Iris pigment epithelial cell (primary cell): ENCODE measurements at places on chromosomes 7 and 10.

GRCh38 chr10:100826983-100827818 lies 81.8 kb downstream of the PAX2 start:
- DNase-seq: no peak

DNA sequence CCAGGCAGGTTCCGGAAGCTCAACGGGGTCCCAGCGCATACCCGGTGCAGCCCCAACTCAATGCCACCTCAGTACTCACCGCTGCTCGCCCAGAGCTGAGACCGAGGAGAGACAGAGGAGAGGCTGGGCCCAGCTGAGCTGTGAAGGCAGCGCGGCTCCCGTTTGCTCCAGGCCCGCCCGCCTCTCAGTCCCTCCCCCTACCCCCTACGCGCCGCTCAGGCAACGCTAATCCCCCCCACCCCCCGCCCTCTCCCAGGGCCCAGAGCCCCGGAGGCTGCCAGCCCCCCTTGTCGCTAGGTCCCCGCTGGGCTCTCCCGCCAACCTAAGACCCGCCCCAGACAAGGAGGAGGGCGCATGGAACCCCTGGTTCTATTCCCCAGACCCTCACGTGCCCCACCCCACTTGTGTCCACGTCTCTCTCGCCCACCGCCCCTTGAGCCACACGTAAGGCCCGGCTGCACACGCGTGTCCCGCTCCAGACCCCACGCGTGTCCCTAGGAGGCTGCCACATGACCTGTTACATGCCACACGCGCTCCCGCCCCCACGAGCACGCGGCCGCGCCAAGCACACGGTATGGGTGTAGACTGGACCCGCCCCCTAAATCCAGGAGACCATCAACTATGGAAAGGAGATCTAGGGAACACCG lies at the start of gene PSD:
Gene PSD, minus strand, starts transcription at position 164 of the 647 bp plus-strand sequence. CDS start 1,747 bp downstream, outside the sequence.
- no peak for DNase-seq

GRCh38 chr10:28280652-28281051 lies 22.2 kb downstream of the MPP7 start:
- DNase-seq: peak; percentile 29

DNA sequence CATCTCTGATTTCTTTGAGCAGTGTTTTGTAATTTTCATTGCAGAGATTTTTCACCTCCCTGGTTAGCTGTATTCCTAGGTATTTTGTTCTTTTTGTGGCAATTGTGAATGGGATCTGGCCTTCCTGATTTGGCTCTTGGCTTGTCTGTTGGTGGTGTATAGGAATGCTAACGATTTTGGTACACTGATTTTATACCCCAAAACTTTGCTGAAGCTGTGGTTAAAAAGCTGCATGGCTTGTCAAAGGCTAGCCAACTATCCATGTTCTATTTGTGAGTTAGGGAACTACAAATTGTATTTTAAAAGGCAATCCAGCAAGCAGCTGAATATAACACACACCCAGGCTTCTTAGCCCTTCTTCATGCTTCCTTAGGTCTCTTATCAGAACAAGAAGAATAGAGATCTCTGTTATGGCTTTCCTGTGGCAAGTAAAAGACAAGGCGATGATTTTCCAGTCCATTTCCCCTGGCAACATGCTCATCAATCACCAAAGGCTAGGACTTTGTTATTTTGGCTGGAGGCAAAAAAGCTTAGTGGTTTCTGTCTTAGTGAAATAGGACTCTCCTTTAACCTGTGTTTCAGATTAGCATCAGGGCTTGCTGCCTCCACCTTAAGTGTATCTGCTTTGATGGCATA lies 77.5 kb downstream of the CDK6 start:
- DNase-seq: no peak

GRCh38 chr10:122056431-122057094 lies 67.6 kb downstream of the TACC2 start:
- no peak for DNase-seq

- DNase-seq: no peak
Observed at GRCh38 chr7:51303142-51303525, 13.5 kb downstream of the COBL start.

- DNase-seq: no peak
Observed at GRCh38 chr7:50591098-50591479, 25.9 kb upstream of the DDC start.

DNA sequence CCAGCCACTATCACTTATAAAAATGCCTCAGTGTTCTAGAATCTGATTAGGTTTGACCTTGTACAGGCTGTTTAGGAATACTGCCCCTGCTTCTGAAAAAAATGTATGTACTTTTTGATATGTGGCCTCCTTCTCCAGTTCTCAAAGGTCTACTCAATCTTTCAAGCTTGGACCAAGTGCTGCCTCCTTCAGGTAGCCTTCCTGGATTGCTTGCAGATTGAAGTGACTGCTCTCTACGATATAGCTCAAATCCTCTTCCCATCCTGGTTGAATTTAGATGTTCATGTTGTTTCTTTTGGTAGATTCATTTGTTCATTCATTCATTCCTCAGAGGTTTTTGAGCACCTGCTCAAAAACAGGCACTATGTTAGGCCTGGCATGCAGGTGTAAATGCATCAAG lies 77.2 kb upstream of the NPTX2 start:
- DNase-seq: no peak

GRCh38 chr10:96683065-96683464 lies 37.2 kb downstream of the PIK3AP1 start:
- peak; percentile 83 for DNase-seq

DNA sequence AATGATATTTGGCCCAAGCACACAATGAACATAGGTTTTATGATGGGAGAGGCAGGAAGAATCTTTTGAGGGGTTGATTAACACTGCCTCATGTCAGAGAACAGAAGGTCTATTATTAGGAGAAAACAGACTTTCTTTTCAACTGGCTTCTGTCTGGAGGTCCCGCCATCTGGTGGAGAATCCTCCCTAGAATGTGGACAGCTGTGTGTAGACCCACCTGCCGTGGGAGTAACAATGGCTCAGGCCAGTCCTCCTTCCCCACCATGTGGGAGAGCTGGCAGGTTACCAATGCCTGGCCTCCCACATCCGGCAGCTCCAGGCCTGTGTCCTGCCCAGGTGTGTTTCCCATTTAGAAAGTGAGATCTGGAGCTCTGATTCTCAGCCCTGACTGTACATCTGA lies 70.4 kb upstream of the AOAH start:
- no peak for DNase-seq

- no peak for DNase-seq
Observed at GRCh38 chr7:155532792-155533119, 13.6 kb downstream of the CNPY1 start.

DNA sequence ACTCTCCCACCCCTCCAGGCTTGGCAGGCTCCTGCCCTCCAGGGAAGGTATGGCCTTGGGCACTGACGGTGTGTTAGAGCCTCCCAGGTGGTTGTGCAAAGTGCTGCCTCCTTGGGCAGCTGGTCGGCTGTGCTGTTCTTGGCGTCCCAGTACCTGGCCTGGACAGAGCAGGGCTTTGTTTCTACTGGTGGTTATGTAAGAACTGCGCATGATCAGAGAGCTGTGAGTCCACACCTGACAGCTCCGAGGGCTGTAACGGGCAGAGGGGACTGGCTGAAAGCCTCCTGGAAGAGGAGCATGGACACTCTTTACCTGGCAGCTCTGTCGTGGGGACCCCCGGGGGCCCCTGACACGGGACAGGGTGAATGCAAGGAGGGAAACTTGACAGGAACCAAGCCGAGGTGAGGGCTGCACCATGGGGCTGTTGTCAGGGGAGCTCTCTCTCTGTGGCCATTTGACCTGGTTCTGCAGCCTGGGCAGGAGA lies 3.1 kb upstream of the SFRP5 start:
- DNase-seq: no peak

GRCh38 chr7:1642291-1642731 lies 27.8 kb upstream of the ELFN1 start:
- DNase-seq: no peak

GRCh38 chr10:114327537-114328440 lies 76.5 kb downstream of the AFAP1L2 start:
- DNase-seq: no peak

- DNase-seq: peak; percentile 48
Observed at GRCh38 chr7:17680943-17681351, 259.3 kb downstream of the SNX13 start.

DNA sequence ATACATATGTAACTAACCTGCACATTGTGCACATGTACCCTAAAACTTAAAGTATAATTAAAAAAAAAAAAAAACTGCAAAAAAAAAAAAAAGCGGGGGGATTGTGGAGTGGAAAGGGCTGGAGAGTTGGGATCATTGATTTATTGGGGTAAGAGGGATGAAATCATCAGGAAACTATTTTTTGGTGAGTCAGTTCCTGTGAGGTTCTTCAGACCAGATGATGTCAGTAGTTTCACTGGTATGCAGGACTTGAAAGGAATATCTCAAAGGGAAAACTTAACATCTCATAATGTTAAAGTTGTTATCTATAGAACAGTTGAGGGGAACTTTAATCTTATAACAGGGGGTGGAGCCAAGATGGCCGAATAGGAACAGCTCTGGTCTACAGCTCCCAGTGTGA lies 32.6 kb upstream of the TECTB start:
- DNase-seq: peak; percentile 49

DNA sequence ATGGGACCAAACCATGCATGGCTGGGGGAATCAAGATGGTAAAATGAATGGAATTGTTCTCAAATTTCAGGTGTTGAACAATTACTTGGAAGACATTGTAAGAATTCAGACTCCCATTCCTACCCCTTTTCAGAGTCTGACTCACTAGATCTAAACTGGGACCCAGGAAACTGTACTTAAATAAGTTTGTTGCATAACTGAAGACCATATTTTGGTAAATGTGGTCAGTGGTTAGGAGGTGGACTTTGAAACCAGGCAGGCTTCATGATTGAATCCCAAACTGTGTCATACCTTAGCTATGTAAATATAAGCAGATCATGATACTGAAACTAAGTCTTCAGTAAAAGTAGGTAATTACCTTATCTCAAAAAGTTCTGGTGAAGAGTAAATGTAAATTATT lies 41.7 kb downstream of the ZWINT start:
- DNase-seq: peak; percentile 9

DNA sequence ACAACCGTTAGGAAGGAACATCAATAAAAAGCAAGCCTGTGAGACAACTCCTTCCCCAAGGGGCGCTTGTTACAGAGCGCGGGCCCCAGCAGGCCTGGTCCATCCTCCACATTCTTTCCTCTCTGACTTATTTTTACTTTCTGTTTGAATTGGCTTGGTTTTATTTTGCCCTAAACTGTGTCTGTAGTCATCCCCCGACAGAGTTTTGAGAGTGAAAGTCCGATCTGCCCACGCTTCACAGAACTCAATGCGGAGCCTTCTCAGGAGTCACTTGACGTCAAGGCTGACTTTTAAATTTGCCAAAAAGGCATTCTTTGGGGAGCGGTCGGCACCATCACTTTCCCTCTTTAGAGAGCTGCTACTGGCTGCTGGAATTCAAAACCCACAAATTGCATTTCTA lies 150.1 kb upstream of the KLF6 start:
- DNase-seq: peak; percentile 86

DNA sequence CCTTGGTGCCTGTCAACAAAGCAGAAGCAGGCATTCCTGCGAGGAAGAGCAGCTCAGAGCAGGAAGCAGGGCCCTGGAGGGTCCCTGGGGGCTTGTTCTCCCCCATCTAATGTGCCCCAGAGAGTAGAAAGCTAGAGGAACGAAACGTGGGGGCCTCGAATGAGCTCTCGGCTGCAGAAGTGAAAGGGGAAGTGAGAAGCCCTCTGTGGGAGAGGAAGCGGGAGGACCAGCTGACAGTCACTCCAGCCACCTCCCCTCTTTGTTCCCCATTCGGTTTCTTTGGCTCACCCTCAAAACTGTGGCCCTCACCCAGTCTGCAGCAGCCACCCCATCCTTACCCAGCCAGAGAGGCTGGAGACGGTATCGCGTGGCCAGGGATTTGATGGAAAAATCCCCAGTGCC lies 25.0 kb downstream of the C10orf105 start:
- no peak for DNase-seq

GRCh38 chr10:131644289-131644688 lies 256.5 kb upstream of the PPP2R2D start:
- DNase-seq: no peak

DNA sequence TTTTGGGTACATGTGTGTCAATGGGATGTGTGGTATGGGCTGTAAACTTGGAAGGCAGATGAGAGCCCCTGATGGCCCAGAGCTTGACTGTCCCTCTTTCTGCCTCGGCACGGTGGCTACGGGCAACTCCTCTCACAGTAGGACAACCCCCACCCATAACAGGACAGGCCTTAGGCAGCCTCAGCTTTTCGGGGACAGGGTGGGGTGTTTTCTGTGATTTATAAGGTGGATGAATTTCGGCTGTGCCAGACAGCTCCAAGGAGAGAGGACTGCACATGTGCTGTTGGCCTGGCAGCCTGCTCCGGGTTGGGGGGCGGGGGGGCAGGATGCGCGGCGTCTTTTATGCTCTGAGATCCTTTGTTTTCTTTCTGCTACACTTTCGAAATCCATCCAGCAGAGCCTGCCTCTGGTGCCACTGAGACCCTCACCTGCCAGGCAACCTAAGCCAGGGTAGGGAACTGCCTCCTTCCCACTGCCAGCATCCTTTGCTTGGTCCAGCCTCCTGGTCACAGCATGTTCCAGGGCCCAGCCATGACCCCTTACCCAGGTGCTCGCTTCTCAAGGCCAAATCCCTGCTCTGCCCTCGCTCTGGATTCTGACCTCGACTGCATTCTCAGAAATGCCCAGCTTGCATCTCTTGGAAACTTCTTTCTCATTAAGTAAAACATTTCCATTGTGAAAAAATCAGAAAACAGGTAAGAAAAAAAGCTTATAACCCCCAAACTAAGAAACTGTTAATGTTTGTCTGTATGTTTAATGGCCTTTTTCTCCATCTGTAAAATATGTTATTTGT lies 15.4 kb upstream of the BTBD16 start:
- no peak for DNase-seq

- peak; percentile 50 for DNase-seq
Observed at GRCh38 chr10:28137907-28138880, 139.3 kb upstream of the ODAD2 start.

GRCh38 chr10:16545116-16545736 lies 23.5 kb upstream of the C1QL3 start:
- DNase-seq: peak; percentile 55

GRCh38 chr7:80175744-80176143 lies 41.1 kb downstream of the GNAI1 start:
- no peak for DNase-seq

GRCh38 chr7:51824050-51824449 lies 507.4 kb upstream of the COBL start:
- DNase-seq: no peak

DNA sequence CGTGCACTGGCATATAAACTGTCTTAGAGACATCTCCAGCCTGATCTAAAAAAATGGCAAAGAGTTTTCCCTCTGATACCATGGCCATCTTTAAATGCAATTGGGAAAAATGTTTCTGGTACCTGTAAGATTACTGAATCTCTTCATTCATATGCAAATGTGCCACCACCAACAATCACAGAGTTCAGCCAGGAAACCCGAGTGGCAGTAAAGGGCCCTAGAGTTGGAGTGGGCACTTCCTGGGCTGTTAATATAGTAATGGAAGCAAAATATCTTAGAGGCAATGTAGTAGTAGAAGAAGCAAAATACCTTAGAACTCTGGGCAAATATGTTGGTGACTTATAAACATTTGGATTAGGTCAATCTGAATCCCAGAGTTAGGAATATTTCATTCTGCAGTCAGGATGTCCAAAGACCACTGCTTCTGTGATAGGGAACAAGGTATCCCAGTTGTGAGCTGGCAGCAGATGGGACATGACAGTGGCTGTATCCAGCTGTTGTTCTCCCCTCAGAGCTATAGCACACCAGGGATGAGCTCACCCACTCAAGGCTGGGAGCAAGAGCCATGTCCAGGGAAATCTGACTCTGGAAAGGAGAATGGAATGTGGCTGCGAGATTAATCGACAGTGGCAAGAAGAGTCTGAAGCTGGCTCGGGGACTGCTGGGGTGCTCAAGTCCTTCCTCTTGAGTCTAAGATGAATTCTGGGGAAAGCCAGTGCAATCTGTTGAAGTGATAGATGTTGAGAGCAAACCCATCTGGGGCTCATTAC lies 332.1 kb downstream of the PHTF2 start:
- DNase-seq: no peak

- DNase-seq: no peak
Observed at GRCh38 chr10:77685432-77685831, 47.8 kb upstream of the KCNMA1 start.
